ENCODE measurements at places on chromosomes 2 and 18.

DNA sequence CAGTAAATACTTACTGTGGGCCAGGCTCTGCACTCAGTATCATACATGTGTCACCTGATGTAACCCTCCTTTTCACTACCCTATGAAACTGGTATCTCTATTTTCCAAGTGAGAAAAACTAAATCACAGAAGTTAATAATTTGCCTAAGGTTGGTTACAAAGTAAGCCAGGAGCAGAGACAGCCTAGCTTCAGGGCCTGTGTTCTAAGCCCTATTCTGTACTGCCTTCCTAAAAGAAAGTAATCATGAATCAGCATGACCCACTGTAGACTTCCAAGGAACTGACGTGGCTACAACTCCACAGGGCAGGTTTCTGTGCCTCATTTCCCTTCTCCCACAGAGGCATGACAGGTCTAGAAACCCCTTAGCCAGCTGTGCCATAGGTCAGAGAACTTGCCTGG lies 14.3 kb downstream of the ZNF142 start:
- DNase-seq, result no peak

DNA sequence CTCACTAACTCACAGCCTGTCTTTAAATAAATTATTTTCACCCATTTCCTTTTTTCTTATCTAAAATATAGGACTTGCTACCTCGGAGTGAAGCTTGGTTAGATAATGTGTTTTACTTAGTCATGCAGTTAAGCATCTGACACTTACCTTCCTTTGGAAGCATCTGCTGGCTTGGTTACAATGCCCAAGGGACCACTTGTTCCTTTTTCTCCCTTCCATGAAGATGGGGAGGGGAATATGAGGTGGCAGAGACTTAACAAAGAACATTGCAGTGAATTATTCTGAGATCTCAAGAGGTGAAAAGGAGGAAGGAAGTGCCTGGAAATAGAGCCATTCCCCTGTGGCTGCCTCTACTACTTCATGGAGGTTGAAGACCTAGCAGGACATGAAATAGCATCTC lies 145.4 kb upstream of the FOSL2 start:
- no peak for DNase-seq

DNA sequence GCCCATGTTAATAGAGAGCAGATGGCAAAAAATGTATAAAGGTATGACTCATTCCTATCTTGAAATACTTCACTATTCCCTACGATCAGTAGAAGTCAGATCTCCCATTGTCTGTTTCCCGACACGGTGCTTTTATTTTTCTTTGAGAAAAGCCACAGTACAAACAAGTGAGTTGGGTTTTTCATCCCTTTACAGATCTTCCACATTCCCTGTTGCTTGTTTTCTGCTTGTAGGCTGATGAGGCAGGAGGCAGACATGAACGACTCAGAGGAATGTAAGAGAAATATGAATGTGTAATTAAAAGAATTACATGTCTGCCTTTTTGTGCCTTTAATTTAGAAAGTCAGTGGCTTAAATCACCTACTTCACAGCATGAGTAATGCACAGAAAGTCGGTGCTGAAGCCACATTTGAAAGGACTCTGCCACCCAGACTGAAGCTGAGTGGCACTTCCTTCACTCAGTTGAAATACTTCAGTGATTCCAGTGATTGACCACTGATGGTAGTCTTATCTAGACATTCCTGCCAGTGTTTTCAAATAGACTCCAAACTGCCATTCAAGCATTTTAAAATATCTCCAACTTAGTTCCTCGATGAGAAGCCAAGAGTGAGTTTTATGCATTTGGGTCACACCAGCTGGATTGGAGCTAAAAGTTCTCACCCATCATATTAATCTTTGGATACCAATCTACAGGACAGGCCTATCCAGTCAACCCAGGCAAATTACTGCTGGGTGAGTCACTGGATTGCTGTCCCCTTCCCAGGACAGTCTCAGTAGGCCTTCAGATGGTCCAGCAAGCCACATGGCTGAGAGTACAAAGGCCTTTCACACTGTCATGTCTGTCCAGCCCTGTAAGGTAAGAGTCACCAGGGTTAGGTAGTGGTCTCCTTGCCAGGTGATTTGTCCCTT lies 79.0 kb downstream of the COLEC12 start:
- no peak for DNase-seq

DNA sequence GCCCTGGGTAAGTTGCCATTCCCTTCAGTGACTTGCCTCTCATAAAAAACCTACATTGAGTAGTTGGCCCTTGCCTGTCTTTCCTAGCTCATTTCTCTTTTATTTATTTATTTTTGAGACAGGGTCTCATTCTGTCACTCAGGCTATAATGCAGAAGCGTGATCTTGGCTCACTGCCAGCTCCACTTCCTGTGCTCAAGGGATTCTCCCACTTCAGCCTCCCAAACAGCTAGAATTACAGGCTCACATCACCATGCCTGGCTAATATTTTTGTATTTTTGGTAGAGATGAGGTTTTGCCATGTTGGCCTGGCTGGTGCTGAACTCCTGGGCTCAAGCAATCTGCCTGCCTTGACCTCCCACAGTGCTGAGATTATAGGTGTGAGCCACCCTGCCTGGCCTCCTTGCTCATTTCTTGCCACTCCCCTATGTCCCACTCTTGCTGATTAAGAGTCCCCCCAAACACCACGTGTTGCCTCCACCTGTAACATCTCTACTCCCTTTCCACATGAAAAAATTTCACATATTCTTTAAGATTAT lies 12.6 kb downstream of the EVA1A start:
- DNase-seq, result no peak

DNA sequence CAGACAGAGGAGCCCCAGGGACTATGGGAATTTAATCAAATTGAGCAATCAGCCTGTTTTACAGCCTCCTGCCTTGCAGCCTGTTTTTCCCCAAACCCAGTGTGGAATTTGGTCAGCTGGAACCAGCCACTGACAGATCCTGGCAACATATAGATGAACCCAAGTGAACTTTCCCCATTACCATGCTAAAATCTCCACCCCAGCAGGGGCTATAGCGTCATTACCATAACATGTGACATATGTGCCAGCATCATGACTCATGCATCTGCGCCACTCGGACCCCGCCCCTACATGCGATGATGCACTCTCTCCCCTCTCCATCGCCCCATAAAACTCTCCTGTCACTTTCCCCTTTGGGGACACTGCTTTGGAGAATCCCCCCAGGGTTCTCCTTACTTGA lies 17.3 kb upstream of the FEZ2 start:
- DNase-seq, result no peak

DNA sequence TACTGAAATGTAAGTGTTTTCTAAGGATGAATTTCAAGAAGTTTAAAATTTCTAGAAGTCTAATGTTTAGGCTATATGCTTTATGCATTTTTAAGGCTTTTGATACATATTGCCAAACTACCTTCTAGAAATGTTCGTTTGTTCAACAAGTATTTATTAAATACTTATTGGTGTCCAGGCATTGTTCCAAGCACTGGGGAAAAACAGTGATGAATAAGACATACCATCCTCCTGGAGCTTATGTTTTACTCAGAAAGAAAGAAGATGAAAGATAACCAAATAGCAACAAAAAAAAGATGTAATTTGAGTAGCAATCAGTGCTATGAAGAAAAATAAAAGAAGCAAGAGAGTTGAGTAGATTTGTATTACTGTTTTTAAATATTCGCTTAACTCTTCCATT lies 692.9 kb downstream of the SLC4A3 start:
- no peak for DNase-seq

DNA sequence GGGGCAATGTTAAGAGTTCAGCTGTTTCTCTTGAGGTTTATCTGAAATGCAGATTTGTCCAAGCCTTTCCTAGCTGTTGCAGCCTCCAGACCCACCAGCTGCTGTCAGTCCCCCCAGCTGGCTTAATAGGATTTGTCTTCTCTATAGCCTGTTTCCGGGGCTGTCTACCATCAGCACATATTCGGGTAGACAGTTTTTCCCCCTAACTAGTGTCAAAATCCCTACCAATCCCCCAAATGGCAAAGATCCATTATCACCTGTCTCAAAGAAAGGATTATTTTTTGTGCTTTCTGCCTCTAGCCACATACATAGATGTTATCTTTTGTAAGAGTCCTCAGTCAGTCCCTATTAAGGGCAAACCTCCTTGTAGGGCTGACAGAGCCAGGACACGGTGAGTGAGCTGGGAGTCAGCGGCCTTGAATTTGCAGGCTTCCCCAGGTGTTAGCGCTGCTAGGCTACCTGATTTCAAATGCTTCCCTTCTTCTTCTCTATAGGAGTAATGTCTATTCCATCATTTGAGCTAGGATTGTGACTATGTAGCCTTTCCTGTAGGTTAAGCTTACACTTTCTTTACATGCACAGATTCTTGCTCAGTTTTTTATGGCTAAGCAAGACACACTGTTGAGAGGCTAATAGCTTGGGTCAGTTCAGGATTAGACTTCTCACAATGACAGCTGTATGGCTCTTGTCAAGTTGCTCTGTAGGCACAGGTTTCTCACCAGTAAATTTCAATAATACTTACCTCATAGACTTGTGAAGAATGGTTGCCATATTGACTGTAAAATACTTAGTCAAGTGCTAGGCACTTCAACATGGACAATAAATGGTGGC lies 171.1 kb upstream of the UNC80 start:
- DNase-seq, result no peak

DNA sequence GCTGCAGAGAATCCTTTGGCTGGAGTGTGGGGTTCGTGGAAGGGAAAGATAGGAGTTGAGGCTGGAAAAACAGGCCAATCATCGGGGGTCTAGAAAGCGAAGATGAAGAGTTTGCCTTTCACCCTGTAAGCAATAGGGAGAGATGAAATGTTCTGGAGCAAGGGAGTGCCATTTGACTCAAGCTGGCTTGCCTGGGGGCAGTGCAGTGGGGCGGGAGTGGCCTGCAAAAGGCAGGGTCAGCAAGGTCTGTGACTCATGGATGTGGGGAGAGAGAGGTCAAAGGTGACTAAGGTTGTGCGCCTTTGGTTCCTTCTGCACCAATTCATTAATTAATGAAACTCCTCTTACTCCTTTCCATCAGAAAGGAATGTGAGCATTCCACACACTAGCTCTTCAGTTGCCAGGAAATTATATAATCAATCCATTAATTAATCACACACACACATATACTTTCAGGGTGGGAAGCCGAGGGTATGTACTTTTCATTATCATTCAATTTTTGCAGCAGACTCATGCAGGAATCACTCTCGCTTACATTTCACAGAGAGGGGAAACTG lies 227.6 kb downstream of the MYCN start:
- no peak for DNase-seq

DNA sequence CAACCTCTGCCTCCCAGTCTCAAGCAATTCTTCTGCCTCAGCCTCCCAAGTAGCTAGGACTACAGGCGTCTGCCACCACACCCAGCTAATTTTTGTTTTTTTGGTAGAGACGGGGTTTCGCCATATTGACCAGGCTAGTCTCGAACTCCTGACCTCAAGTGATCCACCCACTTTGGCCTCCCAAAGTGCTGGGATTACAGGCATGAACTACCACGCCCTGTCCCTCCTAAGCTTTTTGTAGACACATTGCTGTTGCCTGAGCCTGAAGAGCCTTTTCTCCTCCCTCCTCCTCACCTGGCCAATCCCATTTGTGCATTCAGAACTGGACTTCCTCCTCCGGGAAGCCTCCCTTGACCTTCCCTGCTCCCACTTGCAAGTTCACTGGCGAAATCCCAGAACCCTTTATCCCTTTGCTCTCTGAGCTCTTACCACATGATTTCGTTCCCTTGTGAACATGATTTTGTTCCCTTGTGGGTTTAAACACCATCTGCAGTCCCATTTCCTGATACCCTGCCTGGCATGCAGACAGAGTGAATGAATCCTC lies 2.6 kb downstream of the C2orf72 start:
- DNase-seq, result no peak

DNA sequence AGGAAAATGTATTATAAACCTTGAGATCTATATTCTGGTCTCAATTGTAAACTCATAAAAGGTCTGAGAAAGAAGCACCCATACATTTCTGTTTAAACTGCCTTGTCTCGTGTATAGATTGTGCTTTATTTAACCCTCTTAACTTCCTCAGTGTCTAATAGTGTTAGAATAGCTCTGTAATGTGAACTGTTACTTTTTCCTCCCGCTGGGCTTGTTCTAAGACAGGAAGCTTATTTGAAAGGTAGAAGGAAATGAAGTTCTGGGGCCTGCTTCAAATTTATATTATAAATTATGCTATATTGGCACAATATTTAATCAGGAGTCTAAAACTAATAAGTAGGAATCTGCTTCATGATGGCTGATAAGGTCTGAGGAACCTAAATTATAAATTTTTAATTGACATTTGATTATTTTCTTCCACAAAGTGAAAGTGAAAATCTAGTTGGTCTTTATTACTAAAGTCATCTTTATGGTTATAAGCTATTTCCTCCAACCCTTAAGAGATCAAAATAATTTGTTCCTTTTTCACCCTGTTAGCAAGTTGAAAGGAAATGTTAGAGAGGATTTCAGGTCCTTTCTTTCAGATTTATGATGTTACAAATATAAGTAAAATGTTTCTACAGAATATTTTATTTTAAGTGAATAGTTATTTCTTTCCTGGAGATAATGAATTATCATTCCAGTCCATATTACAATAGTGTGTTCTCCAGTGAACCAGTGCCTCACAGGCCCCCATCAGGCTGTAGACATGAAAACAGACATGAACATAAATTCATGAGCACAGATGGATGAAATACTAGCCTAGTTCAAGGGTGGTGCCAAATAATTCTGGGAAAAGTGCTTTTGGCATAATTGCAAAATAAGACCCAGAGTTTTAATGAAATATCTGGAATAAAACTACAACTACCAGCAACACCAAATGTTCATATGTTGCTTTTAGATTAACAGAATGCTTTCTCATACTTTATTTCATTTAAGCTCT lies 7.9 kb downstream of the MFSD6 start:
- DNase-seq, result no peak

DNA sequence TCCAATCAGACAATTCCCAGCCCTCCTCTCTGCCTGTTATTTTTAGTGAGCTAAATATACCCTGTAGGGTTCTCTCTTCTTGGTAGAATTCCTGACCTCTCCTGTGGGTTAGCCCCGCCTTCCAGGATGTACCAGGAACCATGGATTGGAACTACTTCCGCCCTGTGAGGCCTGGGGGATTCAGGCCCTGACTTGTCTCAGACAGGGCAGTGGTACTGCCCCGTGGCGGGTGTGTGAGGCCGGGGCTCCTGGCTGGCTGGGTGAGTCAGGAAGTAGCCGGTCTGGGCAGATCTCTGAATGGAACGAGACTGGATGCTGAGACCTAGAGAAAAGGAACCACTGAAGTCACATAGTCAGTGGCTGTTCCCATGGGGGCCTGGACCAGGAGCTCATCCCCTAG lies 50.5 kb downstream of the DYSF start:
- no peak for DNase-seq

Measured in breast epithelium (tissue), 4 donors.